Naive thymus-derived CD8-positive, alpha-beta T cell (primary cell): ENCODE measurements at places on chromosomes 2 and 18. TPM values are rescaled to one million over a fixed set of nuclear protein-coding genes. Genes with fewer than 3 reads are reported as not detected.

Gene TRIM54
- not detected for polyA plus RNA-seq

Gene PLCD4
- 0.25 TPM for polyA plus RNA-seq

Gene DNAJC5G
- not detected for polyA plus RNA-seq

Gene SPC25
- not detected for polyA plus RNA-seq
